Left forelimb (tissue), 1 donor: ENCODE measurements at places on chromosomes 4 and X.

GRCh38 chr4:86152454-86152853 lies 207.4 kb downstream of the MAPK10 start:
- DNase-seq, result no peak

GRCh38 chrX:151830911-151831310 lies 81.8 kb upstream of the MAGEA4 start:
- no peak for DNase-seq

- no peak for DNase-seq
Measured at GRCh38 chr4:138267835-138268234, 25.7 kb upstream of the SLC7A11 start.

GRCh38 chrX:133922390-133922771 lies 63.0 kb downstream of the GPC3 start:
- DNase-seq, result no peak

DNA sequence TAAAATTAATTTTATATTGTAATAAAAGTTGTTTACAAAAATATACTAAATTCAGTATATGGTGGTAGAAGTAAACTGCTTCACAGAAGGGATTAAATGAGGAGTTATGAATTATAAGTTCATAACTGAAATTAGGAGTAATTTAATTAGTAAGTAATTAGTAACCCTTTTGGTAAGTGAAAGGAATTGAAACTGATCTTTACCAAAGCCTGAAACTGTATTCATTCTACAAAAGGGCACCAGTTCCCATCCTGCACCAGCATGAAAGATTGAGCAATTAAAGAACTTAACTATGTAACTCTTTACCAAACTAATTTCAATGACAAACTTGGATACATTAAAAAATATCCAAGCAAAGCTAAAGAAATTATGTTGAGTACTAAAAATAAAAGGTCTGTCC lies 8.2 kb downstream of the MED14 start:
- no peak for DNase-seq

DNA sequence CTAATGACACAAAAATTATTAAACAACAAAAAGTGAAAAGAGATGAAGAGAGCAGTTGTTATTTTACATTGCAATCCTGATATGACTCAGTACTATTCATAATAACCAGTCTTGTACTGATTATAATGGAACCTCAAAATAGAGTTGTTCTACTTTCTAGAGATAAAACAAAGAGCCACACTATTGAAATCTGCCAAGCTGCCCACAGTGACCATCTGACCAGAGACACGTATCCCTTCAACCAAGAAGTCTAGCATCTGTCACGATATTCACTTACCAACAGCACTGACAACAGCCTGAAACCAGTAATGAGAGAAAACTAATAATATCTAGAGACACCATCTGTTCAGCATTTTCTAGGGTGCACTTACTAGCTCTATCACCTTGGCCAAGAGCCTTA lies 466.7 kb downstream of the NKX6-1 start:
- DNase-seq, result no peak

DNA sequence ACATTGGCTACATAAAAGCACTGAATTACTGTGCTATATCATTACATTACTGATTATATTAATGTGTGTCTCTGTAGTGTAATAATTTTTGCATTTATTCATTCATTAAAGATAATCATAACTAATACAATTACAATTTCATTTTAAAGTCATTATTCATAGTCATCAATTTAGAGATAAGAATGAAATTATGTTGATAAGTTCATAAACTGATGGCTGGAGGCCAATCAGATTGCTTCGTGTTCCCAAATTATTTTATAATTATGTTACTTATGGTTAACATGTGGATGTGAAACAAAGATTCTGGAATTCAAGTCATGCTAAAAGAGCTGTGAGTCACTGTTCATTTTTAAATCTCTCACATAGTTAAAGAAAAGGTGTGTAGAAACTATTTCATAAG lies 223.4 kb upstream of the HAND2 start:
- no peak for DNase-seq

DNA sequence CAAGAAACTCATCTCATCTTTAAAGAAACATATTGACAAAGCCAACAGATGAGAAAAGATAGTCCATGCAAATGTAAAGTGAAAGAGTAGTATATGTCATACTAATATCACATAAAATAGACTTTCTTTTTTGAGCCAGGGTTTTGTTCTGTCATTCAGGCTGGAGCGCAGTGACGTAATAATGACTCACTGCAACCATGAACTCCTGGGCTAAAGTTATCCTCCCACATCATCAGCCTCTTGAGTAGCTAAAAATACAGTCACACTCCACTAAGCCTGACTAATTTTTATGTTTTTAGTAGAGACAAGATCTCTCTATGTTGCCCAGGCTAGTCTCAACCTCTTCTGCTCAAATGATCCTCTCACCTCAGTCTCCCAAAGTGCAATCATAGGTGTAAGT lies 51.8 kb upstream of the TRAM1L1 start:
- DNase-seq, result no peak

DNA sequence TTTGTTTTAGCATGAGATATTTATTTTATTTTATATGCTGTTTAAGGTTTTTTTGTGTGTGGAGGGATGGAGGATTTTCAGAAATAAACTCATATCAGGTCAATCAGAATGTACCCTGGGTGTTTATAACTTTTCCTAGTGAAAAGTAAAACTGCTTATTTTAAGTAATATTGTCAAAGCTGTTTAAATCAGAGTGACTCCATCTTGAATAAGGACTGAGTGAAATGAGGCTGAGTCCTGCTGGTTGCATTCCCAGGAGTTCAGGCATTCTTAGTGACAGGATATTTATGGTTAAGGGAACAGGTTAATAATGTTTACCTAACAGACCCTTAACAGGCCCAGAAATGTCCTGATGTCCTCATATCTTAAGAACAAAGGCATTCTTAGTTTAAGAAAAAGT lies 1160.9 kb upstream of the PCDH7 start:
- no peak for DNase-seq
